ENCODE measurements at places on chromosomes 12 and 14. TPM values are rescaled to one million over a fixed set of nuclear protein-coding genes. Genes with fewer than 3 reads are reported as not detected.

GRCh38 chr14:80658733-80659132 is 282.8 kb downstream of the CEP128 start:
- H3K36me3 ChIP-seq = no peaks in the 10 kb centered on the region
- H3K4me1 ChIP-seq = no peaks in the 10 kb centered on the region
- no peak overlapping the region for H3K4me3 ChIP-seq
- no peaks in the 10 kb centered on the region for H3K27me3 ChIP-seq
- no peak overlapping the region for H3K27ac ChIP-seq

DNA sequence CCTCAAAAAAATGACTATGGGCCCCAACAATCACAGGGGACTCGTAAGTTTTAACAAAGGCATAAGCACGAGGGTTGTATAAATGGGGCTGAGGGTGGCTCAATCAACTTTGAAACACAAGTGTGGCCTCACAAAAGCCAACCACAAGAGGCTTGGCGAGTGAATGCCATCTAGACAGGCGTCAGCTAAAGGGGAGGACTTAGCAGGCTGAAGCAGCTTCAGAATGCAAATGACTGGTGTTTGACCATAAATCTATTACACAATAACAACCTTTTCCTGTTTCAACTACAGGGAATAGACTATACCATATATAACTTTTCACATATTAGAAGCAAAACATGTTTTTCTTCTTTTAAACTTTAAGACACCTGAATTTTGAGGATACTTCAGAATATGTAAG is 777.9 kb downstream of the FSCB start:
- no peaks in the 10 kb centered on the region for H3K4me1 ChIP-seq
- H3K27me3 ChIP-seq = no peaks in the 10 kb centered on the region
- no peak for DNase-seq
- no peak overlapping the region for H3K27ac ChIP-seq

GRCh38 chr14:76510181-76510580 is 134.2 kb downstream of the ESRRB start:
- H3K27me3 ChIP-seq = peaks cover 14% of the 10 kb centered on the region
- H3K27ac ChIP-seq = no peak overlapping the region
- no peaks in the 10 kb centered on the region for H3K36me3 ChIP-seq
- no peak for DNase-seq

DNA sequence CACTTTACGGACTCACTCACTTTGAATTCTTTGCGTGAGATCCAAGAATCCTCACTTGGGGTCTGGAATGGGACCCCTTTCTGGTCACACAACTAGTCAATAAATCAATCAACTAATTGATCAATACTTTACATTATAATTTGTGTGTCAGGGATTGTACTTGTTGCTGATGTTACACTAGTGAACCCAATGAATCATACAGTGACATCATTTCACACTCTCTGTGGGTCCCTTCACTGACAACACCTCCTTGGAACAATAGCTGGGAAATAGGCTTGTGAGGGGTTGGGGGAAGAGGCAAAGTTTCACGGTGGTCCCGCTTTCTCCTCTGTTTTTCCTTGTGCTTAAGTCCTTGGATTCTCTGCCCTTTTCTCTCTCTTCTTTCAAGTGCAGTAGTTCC is 35.0 kb downstream of the TPH2 start:
- no peaks in the 10 kb centered on the region for H3K4me1 ChIP-seq
- no peak overlapping the region for H3K4me3 ChIP-seq
- no peak overlapping the region for H3K27ac ChIP-seq

DNA sequence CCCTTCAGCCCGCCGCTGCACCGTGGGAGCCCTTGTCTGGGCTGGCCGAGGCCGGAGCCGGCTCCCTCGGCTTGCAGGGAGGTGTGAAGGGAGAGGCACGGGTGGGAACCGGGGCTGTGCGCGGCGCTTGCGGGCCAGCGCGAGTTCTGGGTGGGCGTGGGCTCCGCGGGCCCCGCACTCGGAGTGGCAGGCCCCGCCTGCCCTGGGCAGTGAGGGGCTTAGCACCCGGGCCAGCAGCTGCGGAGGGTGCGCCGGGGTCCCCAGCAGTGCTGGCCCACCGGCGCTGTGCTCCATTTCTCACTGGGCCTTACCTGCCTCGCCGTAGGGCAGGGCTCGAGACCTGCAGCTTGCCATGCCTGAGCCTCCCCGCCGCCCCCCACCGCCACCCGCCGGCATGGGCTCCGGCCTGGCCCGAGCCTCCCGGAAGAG is 21.4 kb downstream of the TMEM121 start:
- no peak overlapping the region for H3K4me3 ChIP-seq
- no peaks in the 10 kb centered on the region for H3K36me3 ChIP-seq
- DNase-seq = no peak
- no peaks in the 10 kb centered on the region for H3K27me3 ChIP-seq
- no peak overlapping the region for H3K27ac ChIP-seq

DNA sequence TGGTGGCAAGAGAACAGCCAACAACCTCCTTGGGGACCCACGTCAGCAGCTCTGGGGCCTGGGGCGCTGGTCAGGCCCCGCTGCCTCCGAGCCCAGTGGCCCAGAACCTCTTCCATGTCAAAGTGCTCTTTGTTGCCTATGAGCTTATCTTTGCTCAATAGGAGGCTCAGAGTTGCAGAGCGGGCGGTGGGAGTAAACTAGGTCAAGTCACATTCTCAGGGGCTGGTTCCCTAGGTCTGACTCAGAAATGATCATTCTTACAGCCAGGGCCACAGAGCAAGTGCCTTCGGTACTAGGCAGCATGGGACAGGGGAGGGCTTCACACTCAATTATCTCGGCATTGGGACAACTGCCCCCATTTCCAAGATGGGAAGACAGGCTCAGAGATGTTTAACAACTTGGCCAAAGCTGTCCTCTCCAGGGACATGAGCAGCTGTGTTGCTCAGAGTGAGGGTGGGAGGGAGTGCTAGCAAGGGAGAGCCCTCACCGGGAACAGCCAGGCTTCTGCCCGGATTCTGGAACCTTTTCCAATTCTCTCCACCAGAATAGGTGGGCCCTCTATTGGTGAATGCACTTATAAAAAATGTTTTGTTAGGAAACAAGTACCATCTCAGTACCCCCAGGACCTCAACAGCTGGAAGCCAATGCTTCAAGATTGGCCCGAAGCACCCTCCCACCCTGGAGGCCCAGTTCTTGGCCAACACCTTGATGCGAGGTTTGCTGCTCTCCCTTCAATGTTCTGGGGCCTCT is 11.9 kb downstream of the SLC25A29 start:
- peaks cover 16% of the 10 kb centered on the region for H3K4me1 ChIP-seq
- DNase-seq = no peak
- H3K4me3 ChIP-seq = no peak overlapping the region
- H3K27me3 ChIP-seq = no peaks in the 10 kb centered on the region

GRCh38 chr14:82122655-82123054 is 589.0 kb upstream of the SEL1L start:
- H3K4me3 ChIP-seq = no peak overlapping the region
- H3K36me3 ChIP-seq = no peaks in the 10 kb centered on the region
- H3K4me1 ChIP-seq = no peaks in the 10 kb centered on the region
- no peaks in the 10 kb centered on the region for H3K27me3 ChIP-seq
- no peak overlapping the region for H3K27ac ChIP-seq

DNA sequence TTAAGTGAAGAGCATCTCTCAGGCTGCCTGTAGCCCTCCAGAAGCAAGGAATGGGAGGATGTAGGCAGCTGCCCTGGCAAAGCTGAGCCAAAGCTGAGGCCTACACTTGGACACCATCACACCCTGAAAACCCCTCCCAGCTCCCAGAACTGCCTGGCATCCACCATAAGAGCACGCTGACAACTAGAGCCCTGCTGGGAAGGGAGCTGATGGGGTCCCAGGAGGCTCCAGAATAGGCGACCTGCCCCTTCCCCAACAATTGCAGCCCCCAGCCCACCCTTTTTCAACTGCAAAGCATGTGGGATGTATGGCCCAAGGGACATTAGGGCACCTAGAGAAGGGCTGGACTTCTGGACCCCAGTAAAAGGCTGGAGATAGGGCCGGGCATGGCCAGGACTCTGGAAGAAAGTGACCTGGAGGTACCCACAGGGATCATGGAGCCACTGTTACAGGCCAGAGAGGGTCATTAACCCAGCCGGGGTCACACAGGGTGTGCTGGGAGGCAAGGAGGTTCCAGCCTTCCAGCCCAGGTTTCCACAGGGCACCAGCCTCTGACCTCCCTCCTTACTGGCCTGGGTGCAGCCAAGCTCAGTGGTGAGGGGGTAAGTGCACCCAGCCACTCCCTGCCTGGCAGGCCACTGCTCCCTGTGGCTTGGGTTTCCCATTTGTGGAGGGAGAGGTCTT is 27.8 kb downstream of the FAM222A start:
- H3K27me3 ChIP-seq = no peaks in the 10 kb centered on the region
- peaks cover 75% of the 10 kb centered on the region for H3K4me1 ChIP-seq
- DNase-seq = no peak
- H3K4me3 ChIP-seq = no peak overlapping the region

- peaks cover 75% of the 10 kb centered on the region for H3K27me3 ChIP-seq
- peak; percentile 32 for DNase-seq
- no peaks in the 10 kb centered on the region for H3K4me1 ChIP-seq
- H3K27ac ChIP-seq = no peak overlapping the region
These were observed 8.1 kb upstream of the LHX5 start for GRCh38 chr12:113479590-113480335.

DNA sequence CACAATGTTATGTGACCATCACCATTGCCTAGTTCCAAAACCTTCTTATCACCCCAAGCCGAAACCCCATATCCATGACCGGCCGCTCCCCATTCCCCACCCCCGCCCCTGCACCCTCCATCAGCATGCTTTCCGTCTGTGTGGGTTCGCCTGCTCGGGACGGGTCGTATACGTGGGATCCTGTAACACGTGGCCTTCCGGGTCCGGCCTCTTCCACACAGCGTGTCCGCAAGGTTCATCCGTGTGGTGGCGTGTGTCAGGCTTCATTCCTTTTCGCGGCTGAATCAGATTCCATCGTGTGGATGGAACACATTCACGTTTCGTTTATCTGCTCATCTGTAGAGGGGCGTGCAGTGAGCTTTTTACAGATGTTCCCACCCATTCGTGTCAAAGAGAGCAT is 41.4 kb downstream of the RIMBP2 start:
- no peaks in the 10 kb centered on the region for H3K27me3 ChIP-seq
- no peak overlapping the region for H3K27ac ChIP-seq

DNA sequence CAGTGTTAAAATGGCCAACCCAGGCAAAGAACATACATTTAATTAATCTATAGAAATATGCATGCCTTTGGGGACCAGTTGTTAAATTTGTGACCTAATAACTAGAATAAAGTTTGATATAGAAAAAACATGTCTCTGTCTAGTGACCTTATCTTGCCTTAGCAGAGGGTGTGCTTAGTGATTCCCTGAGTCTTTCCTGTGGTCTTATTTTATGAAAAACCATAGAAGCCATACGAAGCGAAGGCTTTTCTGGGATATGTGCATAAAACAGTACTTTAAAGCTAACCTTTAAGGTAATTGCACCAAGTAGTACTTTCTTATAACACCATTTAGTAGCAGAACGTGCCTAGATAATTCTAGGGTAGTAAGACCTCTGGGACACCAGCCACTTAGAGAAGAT is 379.4 kb downstream of the ZFP36L1 start:
- H3K27me3 ChIP-seq = no peaks in the 10 kb centered on the region
- DNase-seq = no peak
- H3K36me3 ChIP-seq = no peaks in the 10 kb centered on the region
- H3K27ac ChIP-seq = no peak overlapping the region

DNA sequence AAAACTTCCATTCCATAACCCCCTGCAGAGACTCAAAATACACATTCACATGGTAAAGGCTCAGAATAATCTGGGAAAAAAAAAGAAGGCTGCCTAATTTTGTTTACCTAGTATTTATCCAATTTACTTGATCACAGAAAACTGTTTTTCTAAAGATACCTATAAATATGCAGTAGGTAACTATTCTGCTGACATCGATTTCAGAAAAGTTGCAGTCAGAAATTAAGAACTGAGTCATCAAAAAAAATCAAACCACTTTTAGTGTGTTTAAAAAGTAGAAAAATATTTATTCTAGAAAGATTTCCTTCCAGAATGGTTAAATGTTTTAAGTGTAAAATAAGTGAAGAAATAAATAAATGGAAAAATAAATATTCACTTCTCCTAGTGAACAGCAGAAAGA is 254.5 kb upstream of the CAND1 start:
- H3K4me1 ChIP-seq = no peaks in the 10 kb centered on the region
- no peaks in the 10 kb centered on the region for H3K36me3 ChIP-seq
- no peak for DNase-seq
- H3K27ac ChIP-seq = no peak overlapping the region

NGB gene
- polyA plus RNA-seq = 3.1 TPM

ARHGEF25 gene
- polyA plus RNA-seq = 17.8 TPM

WSCD2 gene
- polyA plus RNA-seq = 1.5 TPM

PRPF39 gene
- polyA plus RNA-seq = 69.0 TPM

CCDC196 gene
- polyA plus RNA-seq = 0.72 TPM

TAS2R7 gene
- not detected for polyA plus RNA-seq

PLEKHD1 gene
- 0.03 TPM for polyA plus RNA-seq

GZMB gene
- 1.3 TPM for polyA plus RNA-seq

TAS2R43 gene
- polyA plus RNA-seq = 0.48 TPM

All from large intestine (tissue), 12 donors.